Effector memory CD4-positive, alpha-beta T cell (primary cell): ENCODE measurements at places on chromosomes 1 and 21.

DNA sequence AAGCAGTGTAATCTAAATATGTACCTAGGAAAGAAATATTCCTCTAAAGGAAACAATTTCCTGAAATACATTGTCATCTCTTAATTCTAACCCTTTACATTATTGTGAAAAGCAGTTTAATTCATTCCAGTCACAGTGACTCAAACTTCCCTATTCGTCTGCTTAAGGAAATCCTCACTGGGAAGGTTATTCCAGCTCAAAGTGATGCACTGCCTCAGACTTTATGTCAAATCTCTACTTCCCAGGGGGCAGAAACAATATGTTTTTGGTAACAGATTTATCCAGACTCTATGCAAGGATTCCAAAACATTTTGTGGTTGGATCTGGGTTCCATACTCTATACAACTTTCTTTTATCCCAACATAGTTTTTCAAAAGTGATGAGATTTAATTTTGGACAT is 145.2 kb downstream of the NTMT2 start:
- no peak for DNase-seq

DNA sequence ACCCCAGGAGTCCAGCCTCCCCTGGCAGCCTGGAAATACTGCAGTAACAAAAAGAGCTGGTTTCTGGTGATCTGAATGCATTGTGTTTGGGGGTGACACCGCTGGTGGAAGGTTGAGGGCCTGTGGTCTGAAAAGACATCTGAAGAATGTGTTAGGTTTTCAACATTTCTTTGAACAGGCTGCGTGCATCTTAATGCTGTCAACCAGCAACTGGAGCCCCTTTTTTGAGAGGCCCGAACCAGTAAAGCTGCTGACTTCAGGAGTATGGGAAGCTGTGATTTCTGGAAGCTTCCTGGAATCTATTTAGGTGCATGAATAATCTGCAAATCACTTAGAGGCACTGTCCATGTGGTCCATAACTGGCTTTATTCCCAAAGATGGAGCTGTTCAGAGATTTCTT is 17.0 kb downstream of the ATP5PO start:
- no peak for DNase-seq

DNA sequence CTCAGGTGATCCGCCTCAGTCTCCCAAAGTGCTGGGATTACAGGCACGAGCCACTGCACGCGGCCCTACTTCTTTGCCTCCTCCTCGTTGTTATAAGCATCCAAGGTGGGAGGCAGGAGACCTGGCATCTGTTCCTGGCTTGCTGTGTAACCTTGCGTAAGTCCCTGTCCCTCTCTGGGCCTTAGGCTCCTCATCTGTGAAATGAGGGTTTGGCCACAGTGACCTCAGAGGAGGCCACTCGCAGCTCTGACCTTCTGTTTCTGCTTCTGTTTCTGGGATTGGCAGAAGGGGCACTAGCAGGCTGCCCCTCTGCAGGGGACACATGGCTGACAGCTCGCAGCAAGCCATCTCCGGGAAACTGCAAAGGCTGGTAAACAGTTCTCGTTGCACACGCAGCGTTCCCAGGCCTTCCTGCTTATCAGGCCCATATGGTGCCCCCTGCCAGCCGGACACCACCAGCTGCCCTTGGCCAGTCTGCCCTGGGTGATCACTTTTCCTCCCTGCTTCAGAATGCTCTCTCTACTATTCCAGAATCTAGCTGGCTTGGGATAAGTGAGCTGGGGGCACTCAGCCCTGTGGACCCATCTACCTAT is 2.6 kb upstream of the LDLRAP1 start:
- no peak for DNase-seq

- DNase-seq: no peak
These were observed 17.7 kb upstream of the ADGRB2 start for GRCh38 chr1:31781756-31782371.

DNA sequence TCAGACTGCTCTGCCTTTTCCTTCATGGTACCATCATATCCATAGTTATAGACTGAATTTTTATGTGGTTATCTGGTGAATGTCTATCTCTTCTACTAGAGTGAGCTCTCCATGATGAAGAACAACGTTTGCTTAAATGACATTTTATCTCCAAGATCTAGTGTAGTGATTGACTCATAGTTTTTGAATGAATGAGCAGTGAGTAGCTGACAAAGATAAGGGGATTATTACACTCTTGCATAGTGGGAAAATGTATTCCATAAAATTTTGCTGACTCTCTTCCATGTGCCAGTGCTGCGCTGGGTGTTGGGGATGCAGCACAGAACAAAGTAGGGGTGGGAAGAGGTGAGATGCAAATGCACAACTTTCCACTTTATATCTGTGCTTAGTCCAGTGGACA is 147.7 kb downstream of the TGFB2 start:
- DNase-seq: no peak

DNA sequence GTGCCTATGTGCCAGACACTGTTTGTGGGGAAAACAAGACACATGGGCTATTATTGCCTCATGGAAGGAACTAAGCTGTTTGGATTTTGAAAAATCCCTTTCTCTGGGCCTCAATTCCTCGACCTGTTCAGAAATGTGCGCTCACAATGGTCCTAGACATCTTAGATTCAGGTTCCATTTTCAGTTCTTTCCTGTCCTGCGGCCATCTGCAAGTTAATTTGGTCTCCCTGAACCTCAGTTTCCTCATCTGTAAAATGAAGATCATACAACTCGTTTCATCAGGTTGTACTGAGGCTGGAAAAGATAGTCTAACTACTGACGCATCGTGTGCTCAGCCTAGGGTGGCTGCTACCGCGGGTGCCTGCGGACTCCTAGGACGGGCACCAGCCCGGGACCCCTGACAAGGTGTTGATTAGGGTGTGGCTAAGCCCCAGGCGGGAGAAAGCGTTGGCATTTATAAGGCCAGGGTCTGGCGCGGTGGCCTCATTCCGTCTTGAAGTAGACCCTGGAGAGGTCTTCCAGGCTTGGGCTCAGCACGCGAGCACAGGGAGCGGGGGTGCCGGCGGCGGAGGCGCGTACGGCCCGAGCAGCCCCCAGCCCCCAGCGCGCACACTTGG is 493 bp upstream of the ELOA start:
- peak; percentile 8 for DNase-seq

GRCh38 chr1:167500283-167500860 is 18.0 kb downstream of the CD247 start:
- DNase-seq: no peak

- DNase-seq: no peak
These were observed 32.8 kb downstream of the RNASEL start for GRCh38 chr1:182556279-182556678.

GRCh38 chr1:116504308-116505156 is 66.3 kb downstream of the CD58 start:
- DNase-seq: peak; percentile 84

DNA sequence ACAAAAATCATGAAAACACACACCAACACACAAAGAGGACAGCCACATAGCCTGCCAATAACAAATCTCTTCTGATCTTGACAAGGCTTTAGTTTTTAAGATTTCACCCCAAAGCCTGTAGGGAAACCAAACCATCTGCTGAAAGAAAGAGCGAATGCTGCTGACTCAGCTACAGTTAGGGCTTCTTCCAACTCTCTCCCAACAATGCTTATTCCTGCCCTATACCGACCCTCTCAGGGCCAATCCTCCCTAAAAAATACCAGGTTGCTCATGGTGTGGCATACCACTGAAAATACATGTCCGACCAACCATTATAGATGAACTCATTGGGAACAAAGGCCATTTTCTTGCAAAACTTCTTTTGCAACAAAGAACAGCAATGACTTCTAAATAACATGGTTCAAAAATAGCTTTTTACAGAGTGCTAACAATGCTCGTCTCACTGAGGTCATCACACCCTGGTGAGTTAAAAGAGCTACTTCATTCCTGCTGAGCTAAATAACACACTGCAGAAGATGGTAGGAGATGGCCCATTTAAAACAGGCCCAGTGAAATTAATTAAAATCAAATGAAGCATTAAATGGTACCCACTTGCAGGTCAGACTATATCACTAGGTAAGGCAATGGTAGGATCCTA is 86.1 kb downstream of the KIAA0319L start:
- DNase-seq: no peak

- no peak for DNase-seq
These were observed 275.5 kb upstream of the RUNX1 start for GRCh38 chr21:35324372-35325220.

DNA sequence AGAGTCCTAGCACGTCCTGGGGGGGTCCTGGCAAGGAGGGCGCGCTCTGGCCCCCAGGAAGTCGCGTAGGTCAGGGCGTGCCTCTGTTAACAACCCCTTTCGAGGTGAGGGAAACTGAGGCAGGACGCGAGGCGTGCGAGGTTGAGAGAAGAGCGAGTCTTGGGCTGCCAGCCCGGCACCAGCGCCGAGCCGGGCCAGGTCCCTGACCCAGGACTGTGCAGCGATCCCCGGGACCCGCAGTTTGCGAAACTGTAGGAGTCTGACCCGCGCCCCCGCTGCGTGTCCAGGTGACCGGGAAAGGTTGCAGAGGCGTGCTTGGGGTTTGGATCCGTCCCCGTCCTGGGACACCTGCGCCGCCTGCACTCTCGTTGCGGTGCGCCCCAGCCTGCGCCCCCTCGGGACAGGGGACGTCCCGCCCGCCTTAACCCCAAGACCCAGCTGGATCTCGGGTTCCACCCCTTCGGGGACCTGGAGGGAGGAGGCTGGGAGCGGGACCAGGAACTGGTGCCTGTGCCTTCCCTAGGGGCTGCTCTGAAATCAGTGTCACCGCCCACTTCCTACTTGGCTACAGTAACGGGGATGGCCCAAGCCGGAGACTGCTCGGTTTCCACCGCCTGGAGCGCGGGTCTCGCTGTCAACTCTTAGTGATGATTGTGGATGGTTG is 493 bp downstream of the DISC1 start:
- DNase-seq: peak; percentile 34

DNA sequence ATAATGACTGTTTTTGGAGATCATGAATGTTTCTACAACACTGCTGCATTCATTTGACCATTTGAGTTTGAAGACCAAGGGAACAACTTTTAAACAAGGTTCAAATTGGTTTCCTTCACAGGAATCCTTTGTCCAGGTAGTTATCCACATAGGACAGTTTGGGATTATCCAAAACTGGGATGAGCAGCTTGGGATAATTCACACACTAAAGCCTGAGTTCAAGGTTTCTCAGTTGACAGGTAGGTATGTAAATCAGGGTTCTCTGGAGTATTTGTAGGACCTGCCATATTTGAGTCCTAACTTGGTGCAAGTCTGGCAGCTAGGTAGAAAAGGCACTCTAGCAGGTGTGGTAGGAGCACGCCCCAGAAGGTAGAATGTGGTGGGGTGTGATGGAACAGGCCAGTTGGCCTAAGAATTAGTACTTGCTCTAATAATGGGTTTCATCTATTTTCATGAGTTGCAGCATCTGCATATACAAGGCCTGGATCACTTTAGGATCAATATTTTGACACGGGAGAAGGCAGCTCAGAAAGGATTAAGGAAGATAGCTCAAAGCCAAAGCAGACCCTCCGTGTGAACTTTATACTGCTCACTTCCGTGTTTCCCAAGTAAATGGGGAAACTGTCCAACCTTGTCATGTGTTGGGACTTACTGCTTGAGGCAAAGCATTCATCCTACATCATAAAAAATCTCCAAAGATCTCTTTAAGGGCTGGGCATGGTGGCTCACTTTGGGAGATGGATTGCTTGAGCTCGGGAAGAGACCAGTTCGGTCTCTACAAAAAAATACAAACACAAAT is 14.1 kb upstream of the RAB42 start:
- no peak for DNase-seq

DNA sequence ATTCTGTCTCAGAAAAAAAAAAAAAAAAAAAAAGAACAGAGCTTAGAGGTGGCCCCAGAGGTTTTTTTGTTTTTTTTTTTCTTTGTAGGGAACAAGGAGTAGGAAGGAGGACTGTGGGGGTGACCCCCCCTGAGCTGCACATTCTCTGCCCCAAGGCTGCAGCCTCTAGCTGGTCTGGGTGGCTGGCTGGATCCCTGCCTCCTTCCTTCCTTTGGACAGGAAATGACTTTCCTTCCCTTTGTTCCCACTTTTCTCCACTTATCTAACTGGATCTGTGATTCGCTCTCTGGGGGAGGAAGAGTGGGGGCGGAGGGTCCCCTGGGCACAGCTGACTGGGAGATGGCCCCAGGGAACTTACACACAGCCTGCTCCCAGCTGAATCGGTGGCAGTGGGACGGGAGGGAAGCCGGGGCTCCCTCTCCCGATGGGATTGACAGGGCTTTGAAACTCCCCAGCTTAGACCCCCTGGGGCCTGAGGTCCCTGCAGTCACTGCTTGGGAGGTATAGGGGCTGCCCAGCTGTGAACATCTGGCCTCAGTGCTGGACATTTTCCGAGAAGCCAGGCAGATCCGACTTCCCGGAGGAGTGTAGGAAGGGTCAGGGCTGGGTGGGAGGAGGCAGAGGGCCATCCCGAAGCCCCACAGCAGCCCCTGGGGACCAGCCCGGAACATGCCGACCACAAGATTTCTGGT is 2.1 kb downstream of the FBLIM1 start:
- DNase-seq: no peak

DNA sequence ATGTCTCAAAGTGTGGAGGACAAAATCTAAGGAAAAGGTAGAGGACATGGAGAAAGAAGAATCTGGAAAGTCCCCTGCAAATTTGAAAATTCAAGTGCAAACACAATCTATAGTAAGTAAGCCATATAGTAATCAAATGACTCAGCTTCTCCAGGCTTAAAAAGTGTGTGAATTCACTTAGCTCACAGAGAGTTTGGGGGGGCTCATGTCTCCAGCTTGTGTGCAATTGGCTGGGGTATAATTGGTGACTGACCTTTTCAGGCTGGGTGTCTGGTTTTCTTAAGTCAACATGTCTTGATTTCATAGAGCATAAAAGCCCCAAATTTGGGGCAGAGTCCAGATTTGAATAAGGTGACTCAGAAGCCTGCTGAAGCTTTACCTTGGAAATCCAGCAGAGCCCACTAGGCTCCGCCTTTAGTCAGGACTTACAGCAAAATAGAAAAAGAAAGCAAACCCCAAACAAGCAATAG is 8.6 kb downstream of the CLDN14 start:
- no peak for DNase-seq

GRCh38 chr1:45545553-45546310 is 4.9 kb upstream of the AKR1A1 start:
- DNase-seq: no peak

- DNase-seq: no peak
These were observed 8.1 kb downstream of the ODF2L start for GRCh38 chr1:86387916-86388627.
